ENCODE measurements at places on chromosomes 2 and 18. TPM values are rescaled to one million over a fixed set of nuclear protein-coding genes. Genes with fewer than 3 reads are reported as not detected.

TUBB6 gene
- 877 TPM for total RNA-seq

GRCh38 chr2:206968134-206969086 lies 29.1 kb downstream of the CPO start:
- no peak for DNase-seq

- DNase-seq, result no peak
Measured at GRCh38 chr2:88481691-88482336, 29.3 kb upstream of the FOXI3 start.

- DNase-seq, result no peak
Measured at GRCh38 chr2:137813176-137813575, 151.1 kb upstream of the HNMT start.

- no peak for DNase-seq
Measured at GRCh38 chr2:23655934-23656596, 270.9 kb downstream of the ATAD2B start.

Measured in dermis blood vessel endothelial cell (primary cell).